Stimulated activated CD4-positive, alpha-beta T cell treated with anti-CD3 and anti-CD28 coated beads, TNF-alpha, amount 100 ng/mL, for 48 hours (primary cell): ENCODE measurements at places on chromosomes 3 and 15.

- DNase-seq: no peak
Observed at GRCh38 chr15:40128766-40129660, 20.3 kb upstream of the BMF start.

- DNase-seq: no peak
Observed at GRCh38 chr15:83092309-83092976, 15.0 kb upstream of the TM6SF1 start.

DNA sequence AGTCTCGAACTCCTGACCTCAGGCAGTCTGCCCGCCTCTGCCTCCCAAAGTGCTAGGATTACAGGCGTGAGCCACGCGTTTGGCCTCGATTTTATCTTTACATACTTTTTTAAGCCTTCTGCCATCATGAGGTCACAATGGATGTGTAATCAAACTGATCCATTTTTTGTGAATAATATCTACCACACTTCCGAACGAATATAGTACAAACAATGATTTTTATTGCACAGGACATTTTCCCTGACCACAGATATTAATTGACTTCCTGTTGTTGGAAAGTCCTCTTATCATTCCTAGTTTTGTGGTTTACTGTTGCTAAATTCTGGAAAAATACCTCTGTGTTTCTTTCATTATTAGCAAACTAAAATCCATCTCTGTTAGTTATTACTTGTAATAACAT is 68.9 kb downstream of the MINDY2 start:
- DNase-seq: no peak

DNA sequence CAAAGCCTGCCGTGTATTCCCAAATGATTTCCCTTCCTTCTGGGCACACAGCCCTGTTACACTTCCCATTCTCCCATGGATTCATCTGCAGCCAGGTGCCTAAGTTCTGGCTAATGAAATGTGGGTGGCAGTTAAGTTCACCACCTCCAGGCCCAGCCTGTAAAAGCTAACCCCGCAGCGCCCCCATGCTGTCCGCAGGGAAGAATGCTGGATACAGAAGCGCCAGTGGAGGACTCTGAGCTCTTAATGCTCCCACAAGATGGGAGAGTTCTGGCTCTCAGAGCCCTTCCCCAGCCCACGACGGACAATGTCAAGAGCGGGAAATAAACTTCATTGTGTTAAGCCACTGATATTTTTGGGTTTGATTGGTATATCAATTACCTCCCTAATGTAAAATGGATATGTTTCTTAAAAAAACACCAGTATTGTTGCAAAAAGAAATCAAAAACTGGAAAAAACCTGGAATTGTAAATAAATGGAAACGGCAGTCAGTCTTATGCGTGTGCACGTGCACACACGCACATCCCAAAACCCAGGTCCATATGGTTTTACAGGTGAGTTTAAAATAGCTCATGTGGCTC is 37.7 kb upstream of the FGD5 start:
- DNase-seq: no peak

- no peak for DNase-seq
Observed at GRCh38 chr3:12922881-12923431, 81.6 kb upstream of the RPL32 start.

DNA sequence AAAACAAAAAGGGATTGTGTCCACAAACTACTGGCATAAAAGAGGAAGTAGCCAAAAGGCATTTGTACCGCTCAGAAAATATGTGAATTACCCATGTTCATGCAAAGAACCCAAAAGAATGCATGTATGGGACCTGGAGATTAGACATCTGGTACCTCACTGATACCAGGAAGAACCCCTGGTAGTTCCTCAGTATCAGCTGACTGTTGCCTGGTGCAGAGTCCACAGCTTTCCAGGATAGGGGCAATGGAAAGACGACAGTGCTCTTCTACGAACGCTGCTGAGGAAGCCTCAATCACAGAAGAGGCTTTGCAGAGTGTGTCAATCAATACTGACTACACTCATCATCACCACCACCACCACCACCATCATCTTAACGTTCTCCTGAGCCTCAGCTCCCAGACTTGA is 63.3 kb downstream of the ATP8B4 start:
- DNase-seq: no peak

DNA sequence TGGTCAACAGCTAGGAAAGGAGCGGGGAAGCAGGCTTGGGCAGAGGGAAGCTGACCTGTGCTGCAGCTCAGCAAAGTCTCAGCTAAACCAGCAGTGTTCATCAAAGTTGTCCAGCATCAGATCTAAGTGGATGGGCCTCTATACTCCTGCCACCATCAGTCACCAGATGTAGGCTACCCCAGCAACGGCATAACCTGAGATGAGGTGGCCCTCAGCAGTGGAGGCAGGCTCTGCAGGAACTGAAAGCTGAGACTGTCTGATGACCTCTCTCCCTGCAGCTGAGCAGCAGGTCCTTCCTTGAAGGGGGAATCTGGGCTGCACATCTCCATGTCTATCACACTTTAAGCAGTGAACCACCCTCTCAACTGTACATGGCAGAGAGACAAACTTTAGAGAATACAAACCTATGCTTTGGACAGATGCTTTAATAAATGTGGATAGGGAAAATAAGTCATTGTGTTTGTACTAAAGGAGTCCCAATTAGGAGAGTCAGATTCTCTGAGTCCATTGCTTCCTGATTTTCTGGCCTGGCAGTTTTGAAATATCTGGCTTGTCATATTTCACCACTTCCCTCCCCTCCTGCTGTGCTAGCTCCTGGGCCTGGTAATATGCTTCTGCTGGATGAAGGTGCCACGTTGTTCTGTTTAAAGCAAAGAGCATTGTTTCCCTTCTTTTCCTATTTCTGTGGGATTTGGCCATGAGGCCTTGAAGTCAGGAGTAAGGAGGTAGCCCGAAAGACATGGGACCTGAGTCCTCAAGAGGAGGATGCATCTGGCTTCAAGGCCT is 11.1 kb upstream of the PSTPIP1 start:
- DNase-seq: no peak

GRCh38 chr15:87450314-87450713 is 806.2 kb downstream of the NTRK3 start:
- no peak for DNase-seq

DNA sequence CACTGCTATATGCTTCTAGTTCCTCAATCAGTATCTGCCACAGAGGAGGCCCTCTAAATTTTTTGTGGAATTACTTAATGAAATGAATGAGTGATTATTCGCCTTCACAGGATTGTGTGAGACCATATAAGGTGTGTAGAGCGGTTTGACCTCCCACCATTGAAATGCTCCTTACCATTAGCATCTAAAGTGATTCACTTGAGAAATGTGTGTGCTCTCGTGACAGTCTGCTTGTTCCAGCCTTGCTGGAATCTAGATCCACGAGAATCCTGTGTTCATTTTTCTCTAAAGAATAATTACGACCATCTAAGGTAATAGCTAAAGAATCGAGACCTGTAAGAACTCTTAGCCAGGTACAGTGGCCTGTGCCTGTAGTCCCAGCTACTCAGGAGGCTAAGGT is 126.9 kb downstream of the FNDC3B start:
- no peak for DNase-seq

- no peak for DNase-seq
Observed at GRCh38 chr3:143975554-143976152, 4.0 kb downstream of the DIPK2A start.

DNA sequence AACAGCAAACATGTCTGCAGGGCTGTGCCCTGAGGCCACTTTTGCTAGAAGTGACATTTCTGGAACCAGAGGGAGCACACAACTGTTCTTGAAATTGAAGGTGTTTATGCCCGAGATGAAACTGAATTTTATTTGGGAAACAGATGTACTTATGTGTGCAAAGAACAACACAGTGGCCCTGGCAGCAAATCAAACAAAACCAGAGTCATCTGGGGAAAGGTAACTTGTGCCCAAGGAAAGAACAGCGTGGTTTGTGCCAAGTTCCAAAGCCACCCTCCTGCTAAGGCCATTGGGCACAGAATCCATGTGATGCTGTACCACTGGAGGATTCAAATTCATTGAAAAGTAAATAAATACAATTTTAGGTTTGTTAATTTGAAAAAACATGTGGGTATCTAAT is 31.2 kb upstream of the RARRES1 start:
- no peak for DNase-seq

- no peak for DNase-seq
Observed at GRCh38 chr3:23566499-23566898, 239.3 kb upstream of the UBE2E1 start.

GRCh38 chr15:100790786-100791265 is 88.8 kb upstream of the ALDH1A3 start:
- DNase-seq: no peak

- no peak for DNase-seq
Observed at GRCh38 chr15:99618941-99619411, 53.2 kb downstream of the MEF2A start.

DNA sequence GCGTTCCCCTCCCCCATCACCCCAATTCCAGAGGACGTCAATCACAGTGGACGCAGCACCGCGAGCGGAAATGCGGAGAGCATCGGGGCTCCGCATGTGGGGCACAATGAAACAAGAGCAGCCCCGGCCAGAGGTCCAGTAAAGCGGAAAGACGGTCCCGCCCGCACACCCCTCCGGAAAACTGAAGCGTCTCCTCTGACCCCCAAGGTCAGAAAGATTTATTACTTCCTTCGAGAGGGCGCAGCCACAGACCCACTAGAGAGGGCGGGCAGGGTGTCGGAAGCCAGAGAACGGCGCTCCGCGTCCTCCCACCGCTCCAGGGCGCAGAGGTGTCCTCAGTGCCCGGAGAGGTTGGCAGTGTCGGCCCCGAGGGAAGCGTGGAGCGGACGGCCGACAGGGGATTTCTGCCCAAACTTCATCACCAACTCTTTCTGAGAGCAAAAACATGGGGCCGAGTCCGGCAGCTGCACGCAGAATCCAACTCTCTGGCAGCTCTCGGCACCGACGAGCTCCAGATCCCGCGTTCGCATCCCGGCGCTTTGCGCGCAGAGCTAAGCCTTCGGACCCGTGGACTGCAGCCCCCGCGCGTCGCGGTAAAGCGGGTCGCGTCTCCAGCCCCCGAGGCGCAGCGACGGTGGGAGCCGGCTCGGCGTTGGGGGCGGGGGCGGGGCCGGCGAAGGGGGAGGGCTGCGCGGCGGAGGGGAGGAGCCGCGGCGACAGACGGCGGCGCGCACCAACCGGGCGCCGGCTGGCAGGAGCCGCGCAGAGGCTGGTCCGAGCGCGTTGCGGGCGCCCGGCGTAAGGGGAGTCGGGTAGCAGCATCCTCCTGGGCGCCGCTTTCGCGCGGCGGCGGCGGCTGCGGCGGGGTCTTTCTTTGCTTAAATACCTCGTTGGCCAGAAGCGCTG is at the start of gene CHST2:
Gene CHST2 (plus strand): TSS at position 763 of the 906 bp plus-strand sequence. CDS start 1,046 bp downstream, outside the sequence.
- peak; percentile 45 for DNase-seq

- DNase-seq: no peak
Observed at GRCh38 chr3:143716731-143717130, 131.5 kb downstream of the SLC9A9 start.

DNA sequence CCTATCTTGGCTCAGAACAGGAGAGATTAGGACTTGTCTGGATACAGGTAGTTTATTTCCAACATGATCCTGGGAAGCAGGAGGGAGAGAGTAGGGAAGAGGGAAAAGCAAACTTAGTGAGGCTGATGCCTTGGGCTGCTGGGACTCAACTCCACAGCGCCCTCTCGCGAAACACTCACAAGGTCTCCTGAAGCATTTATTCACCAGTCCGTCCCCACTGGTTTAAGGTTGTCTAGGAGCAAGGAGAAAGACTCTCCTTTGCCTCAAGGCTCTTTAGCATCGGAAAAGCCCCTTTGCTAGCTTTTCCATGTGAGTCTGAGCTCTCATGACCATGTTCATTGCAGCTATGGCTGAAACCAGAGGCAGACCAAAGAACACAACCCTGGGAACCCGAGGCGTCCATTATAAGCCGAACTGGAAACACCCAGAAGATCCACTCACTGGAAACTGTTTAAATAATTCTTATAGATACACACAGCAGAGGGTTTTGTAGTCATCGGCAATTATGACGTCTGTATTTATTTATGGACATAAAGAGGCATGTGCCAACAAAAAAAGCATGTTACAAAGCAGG is 244.5 kb downstream of the CD47 start:
- DNase-seq: peak; percentile 4

- no peak for DNase-seq
Observed at GRCh38 chr3:177182352-177182751, 14.9 kb downstream of the TBL1XR1 start.

DNA sequence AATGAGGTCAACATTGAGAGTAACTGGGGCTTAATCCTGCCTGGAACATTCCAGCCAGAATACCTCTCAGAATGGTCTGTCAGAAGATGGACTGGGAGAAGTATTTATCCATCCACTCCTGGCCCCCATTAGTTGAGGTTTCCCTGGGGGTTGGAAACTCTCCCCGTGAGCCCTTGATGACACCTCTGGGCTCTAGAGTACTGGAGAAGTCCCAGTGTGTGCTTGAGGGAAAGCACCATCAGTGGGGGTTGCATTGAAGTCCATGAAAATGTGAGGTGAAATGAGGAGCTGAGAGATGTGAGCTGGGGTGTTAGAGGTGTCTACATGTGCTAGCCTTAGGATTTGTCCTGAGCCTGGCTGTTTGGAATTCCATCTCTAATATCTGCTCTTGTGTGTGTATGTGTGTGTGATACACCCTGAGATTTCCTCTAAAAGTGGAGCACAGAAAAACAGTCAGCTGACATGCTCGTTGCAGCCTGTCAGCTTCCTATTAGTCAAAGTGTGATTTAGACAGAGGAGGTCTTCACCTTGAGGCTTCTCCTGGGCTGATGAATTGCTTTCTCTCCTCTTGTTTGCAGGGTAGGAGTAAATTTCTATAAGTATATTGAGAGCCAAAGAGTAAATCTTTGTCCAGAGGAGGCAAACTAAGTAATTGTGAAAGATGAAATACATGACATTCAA is 67.6 kb downstream of the NR1D2 start:
- DNase-seq: no peak
